ENCODE measurements at places on chromosomes 4 and X. TPM values are rescaled to one million over a fixed set of nuclear protein-coding genes. Genes with fewer than 3 reads are reported as not detected.

Gene FAM47E
- 3.0 TPM for total RNA-seq

DNA sequence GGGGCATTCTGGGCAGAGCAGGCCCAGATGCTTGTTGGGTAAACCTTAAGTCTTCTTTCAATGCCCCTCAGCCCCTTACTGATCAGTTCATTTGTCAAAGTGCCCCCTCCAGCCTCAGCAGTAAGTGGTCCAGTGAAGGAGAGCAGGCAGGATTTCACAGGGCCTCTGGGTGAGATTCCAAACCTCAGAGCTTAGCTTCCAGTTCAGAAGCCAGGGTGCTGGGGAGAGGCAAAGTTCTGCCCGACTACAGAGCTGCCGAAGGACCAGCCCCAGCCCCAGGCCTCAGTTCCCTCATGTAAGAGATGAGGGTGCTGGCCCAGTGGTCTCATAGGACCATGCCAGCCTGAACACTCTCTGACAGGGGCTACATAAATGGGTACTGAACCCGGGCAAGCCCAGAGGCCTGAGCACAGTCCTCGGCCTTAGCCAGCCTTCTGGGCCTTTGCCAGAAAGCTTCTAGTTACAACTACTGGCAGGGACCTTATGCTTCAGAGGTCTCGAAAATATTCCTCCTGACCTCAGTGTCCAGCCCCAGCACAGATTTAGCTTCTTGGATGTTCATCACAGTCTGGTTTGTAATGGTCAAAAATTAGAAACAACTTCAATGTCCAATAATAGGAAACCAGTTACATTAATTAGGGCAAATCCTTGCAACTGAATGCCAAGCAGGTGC lies 851 bp upstream of the RIPPLY1 start:
- DNase-seq, result no peak

GRCh38 chr4:168496834-168497233 lies at the start of gene PALLD:
Gene PALLD, plus strand, starts transcription at chr4:168497052.
- DNase-seq, result no peak

Gene MAOB
- total RNA-seq, result 192 TPM

DNA sequence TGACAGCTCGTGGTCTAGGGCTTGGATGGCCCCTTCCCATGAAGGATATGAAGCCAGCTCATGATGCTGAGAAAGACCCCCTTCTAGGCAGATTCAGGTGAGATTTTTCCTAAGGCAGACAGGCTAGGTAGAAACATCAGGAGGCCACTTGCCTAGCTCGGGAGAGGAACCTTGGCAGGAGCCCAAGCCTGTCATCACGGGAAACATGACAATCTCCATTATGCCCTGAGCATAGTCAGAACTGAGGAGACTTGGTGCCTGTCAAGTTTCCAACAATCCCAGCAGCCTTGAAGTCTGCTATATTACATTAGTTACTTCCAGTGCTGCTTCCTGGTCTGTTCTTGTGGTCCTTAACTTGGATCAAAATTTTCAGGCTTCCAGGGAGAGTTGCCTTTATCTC lies 18.7 kb upstream of the WDR1 start:
- no peak for DNase-seq

DNA sequence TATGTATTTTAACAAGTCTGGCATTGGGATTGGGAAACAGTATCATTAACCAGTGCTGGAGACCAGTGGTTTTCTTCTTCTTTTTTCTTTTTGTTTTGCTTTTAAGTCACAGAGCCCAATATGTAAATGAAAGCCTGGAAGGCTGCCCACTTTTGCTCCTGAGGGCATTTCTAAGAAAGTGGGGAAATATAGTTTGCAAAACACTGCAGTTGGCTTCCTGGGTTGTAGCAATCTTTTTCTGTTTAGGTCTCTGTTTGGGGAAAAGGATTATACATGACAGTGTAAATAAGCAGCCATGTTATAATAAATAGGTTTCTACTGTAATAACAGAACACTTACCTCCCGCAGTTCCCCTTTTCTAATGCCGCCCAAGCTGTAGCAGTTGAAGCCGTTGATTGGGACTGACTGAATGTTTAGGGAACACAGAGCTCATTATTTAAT lies 105.5 kb downstream of the TMEM164 start:
- DNase-seq, result no peak

DNA sequence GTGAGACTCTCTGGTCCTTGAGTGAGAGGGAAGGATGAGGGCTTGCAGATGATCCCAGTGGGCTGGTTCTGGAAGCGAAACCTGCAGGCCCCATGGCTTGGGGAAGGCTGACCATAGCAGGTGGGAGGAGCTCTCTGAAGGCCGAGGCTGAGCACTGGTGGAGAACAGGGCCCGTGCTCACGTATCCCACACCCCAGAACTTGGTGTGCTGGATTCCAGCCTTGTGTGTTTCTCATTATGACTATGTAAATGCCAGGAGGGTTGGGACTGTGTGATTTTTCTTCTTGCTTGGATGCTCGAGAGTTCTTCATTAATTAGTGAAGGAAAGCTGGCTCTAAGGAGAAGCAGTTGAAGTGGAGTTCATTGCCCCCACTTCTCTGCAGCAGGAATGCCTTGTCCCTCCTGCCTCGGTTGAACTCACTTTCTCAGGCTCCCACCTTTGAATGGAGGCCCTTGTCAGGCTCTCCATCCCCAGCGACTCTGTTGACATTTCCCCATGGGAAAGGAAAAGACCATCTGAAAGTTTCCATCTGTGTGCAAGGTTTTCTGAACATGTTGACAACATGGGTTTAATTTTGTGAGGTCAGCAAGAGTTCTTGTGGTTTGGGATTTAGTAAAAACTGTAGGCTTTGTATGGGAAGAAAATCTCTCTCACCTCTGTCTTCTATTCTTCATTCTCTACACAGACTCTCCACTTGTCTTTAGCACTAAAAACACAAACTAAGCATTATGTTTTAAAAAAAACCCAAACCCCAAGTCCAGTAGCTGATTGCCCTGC lies 57.7 kb downstream of the TBL1X start:
- DNase-seq, result no peak

DNA sequence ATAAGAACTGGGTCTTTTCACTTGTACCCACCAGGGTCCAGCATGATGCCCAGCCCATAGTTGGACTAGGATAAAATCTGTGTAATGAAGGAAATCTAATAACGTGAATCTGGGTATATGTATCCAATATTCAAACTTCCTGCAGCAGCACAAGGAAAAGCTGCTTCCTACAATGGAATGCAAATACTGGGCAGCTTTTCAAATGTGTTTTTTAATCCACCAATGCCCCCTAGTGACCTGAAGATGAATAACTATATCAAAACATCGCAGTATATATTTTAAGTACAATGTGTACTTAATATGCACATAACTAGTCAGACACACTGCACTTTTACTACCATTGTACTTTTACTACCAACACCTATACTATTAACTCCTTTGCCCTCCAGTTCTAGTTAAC lies 5.3 kb downstream of the APOO start:
- DNase-seq, result no peak

GRCh38 chrX:131703646-131704045 lies 159.8 kb downstream of the OR13H1 start:
- peak; percentile 51 for DNase-seq

GRCh38 chrX:18288716-18289115 lies 65.8 kb downstream of the SCML2 start:
- DNase-seq, result no peak
